ENCODE measurements at places on chromosomes 11 and 22. TPM values are rescaled to one million over a fixed set of nuclear protein-coding genes. Genes with fewer than 3 reads are reported as not detected.

Gene HEPHL1
- total RNA-seq, result 1.7 TPM

- H3K36me3 ChIP-seq, result no peaks in the 10 kb centered on the region
- H3K4me3 ChIP-seq, result no peak overlapping the region
- no peak for DNase-seq
- H3K27me3 ChIP-seq, result no peaks in the 10 kb centered on the region
- peaks cover 9% of the 10 kb centered on the region for H3K4me1 ChIP-seq
- H3K27ac ChIP-seq, result no peak overlapping the region
Measured at GRCh38 chr11:68865241-68865640, 23.5 kb upstream of the CPT1A start.

Gene NLRP14
- total RNA-seq, result not detected

DNA sequence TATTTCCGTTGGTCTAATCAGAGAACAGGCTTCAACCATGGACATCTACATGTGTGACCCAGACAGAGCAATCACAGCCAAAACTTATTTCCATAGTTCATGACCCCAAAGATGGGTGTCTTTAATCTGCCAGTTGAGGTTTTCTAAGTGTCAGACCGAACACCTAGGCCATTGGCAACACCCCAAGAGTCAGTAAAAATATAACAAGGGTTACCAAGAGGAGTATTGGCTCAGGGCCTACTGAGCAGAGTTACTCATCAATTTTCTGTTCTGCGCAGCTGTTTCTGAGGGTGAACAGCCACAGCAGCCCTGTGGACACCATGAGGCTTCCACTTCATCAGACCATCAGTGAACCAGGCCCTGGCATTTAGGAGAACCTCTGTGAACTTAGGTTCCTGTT, 18.8 kb downstream of the GUCD1 start:
- no peak overlapping the region for H3K27ac ChIP-seq
- no peaks in the 10 kb centered on the region for H3K27me3 ChIP-seq
- no peak for DNase-seq
- no peaks in the 10 kb centered on the region for H3K4me1 ChIP-seq
- H3K36me3 ChIP-seq, result no peaks in the 10 kb centered on the region
- no peak overlapping the region for H3K4me3 ChIP-seq

DNA sequence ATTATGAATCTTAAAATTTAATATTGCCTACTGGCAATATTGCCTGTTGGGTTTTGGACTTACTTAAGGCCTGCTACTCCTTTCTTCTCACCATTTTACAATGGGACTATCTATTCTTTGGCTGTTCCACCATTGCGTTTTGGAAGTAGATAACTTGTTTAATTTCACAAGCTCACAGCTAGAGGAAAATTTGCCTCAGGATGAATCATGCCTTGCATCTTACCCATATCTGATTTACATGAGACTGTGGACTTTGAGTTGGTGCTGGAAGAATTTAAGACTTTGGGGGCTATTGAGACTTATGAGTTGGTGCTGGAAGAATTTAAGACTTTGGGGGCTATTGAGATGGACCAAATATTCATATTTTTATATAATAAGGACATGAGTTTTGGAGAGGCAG, 662.6 kb downstream of the METTL15 start:
- H3K4me1 ChIP-seq, result no peaks in the 10 kb centered on the region
- H3K36me3 ChIP-seq, result no peaks in the 10 kb centered on the region
- H3K4me3 ChIP-seq, result no peak overlapping the region

DNA sequence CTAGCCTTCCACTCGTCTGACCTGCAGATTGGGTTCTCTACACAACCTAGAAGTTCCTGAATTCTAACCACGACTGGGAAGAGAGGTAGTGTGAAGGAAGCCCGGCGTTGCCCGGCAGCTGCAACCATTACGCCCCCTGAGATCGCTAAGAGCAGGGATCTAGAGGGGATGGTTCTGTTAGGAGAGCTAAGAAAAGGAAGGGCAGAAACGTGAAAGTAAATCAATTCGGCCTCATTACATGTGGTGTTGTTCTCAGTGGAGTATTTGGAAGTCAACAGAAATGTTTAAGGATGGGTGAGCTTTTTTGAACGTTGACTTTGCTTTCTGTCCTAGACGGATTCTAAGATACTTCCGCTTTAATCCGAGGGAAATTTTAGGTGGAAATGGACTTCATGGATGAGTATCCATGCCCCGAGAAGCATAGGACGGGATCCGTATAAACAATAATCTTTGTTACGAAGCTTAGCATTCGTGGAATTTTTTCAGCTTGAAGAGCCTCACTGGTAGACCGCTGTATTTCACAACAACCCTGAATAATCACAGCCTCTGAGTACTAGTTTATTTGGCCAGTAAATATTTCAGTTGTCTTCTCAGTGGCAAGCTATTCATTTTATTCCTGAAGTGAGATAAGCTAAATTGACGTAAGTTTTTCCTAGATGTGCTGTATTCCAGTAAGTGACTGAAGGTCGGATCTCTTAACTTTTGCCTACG, 629 bp downstream of the ATP5MG start:
- H3K27me3 ChIP-seq, result no peaks in the 10 kb centered on the region
- peak overlapping the region; percentile 83 for H3K27ac ChIP-seq
- no peak for DNase-seq
- H3K4me3 ChIP-seq, result peak overlapping the region; percentile 100

DNA sequence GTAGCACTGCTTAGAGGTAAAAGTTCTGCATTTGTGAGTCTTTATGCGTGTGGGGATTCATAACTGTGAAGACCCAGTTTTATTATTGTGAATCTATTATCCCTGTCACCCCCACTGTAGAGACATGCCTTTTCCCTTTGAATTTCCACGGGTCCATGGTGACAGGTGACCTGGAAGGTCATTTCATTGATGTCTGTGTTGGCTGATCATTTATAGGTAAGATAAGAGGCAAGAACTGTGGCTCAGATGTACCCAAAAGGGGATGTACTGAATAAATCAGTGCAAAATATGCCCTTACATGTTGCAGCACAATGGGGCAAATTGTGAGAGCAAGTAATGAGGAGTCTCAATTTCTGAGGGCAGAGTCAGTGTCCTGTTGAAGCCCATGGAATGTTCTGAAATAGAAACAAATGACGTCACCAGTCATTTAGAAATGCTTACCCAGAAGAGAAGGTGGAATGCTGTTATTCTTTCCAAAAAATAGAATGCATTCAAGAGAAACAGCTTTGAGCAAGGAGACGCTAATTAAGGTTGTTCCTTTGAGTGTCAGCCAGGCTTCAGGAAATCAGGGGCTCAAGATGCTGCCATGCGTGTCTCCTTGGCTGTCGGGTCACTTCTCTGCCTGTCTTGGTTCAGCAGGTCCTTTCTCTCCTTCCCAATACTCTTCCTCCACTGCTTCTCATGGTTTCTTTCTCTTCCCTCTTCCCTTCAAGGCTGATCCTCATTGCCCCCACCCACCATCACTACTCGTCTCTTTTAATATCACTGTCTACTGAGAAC, 118.7 kb upstream of the E2F8 start:
- no peaks in the 10 kb centered on the region for H3K4me1 ChIP-seq
- no peak overlapping the region for H3K4me3 ChIP-seq
- H3K27ac ChIP-seq, result no peak overlapping the region
- H3K27me3 ChIP-seq, result no peaks in the 10 kb centered on the region
- no peak for DNase-seq

- no peak for DNase-seq
- H3K36me3 ChIP-seq, result no peaks in the 10 kb centered on the region
- no peaks in the 10 kb centered on the region for H3K27me3 ChIP-seq
- H3K4me3 ChIP-seq, result no peak overlapping the region
Measured at GRCh38 chr11:34044664-34045485, 6.7 kb upstream of the CAPRIN1 start.

Gene SLC5A4
- 2.2 TPM for total RNA-seq

DNA sequence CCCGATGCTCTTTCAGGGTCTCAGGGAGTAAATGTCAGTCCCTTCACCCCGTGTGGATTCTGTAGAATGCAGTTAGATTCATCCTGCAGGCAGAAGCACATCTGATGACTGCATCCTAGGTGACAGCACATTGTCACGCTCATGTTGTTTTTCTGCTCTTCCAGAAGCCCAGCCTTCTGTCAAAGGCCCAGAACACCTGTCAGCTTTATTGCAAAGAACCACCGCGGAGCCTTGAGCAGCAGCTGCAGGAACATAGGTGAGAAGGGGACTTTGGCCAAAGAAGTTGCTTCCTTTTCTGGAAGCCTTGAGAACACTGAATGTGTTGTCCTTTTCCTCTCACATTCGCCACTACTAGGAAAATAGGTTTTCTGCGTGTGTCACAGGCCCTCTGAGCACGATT, 43.7 kb downstream of the PPP2R1B start:
- no peak for DNase-seq
- no peaks in the 10 kb centered on the region for H3K27me3 ChIP-seq
- peaks cover 15% of the 10 kb centered on the region for H3K4me1 ChIP-seq
- no peak overlapping the region for H3K4me3 ChIP-seq

Gene KDM4D
- total RNA-seq, result 0.25 TPM

DNA sequence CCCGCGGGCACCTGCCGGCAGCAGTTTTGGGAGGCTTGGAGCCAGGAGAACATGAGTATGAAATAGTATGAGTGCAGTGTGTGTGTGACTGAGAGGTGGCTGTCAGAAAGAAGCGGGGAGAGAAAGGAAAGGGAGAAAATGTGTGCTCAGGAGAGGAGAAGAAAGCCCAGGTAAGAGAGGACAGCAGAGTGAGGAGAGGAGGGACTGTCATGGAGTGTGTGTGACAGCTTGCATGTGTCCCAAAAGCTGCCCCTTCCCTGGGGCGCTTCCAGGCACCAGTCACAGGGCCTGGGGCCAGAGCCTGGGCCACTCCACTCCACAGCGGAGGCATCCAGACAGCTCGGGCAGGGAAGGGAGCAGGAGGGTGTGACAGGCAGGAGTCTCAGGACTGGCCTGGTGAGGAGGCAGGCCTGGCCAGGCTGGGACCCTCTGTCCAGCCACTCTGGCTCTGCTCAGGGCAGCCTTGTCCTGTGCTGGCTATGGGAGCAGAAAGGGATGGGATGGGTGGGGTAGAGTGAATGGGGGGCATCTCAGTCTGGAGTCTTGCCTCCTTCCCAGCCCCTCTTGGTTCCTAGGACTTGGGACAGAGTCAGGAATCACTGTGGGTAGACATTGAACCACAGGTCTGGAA, 949 bp downstream of the MMP11 start:
- H3K27me3 ChIP-seq, result no peaks in the 10 kb centered on the region
- H3K36me3 ChIP-seq, result no peaks in the 10 kb centered on the region
- H3K27ac ChIP-seq, result peak overlapping the region; percentile 40
- H3K4me1 ChIP-seq, result peaks cover 48% of the 10 kb centered on the region
- DNase-seq, result no peak

- H3K27ac ChIP-seq, result no peak overlapping the region
- no peak for DNase-seq
- H3K4me3 ChIP-seq, result no peak overlapping the region
- H3K4me1 ChIP-seq, result no peaks in the 10 kb centered on the region
- H3K27me3 ChIP-seq, result no peaks in the 10 kb centered on the region
- no peaks in the 10 kb centered on the region for H3K36me3 ChIP-seq
Measured at GRCh38 chr11:103340956-103341355, 231.7 kb downstream of the DYNC2H1 start.

DNA sequence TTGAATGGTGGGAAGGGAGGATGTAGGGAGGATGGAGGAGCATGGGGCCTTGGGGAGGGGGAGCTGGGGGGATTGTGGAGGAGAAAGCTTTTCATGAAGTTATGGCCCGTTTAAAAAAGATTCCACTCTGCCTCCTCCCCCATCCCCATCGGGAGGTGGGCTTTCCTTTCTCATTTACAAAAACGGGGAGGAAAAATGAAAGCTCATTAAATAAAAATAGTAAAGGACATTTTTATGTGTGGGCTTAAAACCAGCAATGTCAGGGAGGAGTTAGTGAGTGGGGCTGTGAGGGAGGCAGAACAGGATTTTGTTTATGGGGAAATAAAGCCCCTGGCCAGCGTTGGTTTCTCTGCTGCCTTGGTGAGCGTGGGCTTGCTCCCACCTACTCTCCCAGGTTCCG, 83.2 kb downstream of the ZBTB16 start:
- no peaks in the 10 kb centered on the region for H3K27me3 ChIP-seq
- no peak overlapping the region for H3K4me3 ChIP-seq
- peaks cover 95% of the 10 kb centered on the region for H3K4me1 ChIP-seq
- DNase-seq, result no peak

DNA sequence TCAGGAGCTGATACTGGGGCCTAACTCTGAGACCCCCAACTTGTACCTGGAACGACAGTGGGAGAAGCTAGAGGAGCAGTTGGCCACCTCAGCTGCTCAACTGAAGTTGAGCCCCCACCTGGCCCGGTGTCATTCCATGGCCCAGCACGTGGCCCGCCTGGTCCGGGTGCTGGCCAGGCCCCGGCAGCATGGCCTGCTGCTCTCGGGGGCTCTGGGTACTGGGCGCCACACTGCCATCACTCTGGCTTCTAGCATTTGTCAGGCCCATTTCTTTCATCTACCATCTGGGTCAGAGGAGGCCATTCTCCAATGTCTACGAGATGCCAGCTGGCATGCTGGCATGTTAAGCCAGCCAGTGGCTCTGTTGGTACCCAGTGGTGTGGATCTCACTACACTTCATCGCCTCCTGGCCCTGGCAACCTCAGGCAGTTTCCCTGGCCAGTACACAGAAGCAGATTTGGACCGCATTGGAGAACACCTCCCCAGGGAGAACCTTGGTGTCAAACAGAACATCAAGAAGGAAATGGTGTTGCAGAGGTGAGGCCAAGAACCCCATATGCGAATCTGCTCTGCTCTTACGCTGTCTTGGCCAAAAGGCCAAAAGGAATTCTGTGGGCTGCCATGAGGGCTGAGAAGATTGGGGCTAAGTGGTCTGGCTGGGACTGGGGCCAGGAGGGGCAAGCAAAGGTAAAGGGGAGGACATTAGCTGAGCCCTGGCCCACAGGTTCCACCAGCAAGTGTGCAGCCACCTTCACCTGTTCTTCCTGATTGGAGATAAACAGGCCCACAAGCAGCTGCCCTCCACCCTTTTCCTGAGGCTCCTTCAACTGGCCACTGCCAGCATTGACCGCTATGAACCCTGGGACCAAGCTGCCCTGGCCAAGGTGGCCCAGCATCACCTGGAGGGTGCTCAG, 45.4 kb downstream of the RRP8 start:
- no peaks in the 10 kb centered on the region for H3K36me3 ChIP-seq
- H3K4me1 ChIP-seq, result no peaks in the 10 kb centered on the region
- no peak for DNase-seq
- H3K4me3 ChIP-seq, result no peak overlapping the region
- no peak overlapping the region for H3K27ac ChIP-seq

GRCh38 chr22:23110190-23110921, 31.4 kb downstream of the RSPH14 start:
- no peak overlapping the region for H3K27ac ChIP-seq
- H3K4me1 ChIP-seq, result no peaks in the 10 kb centered on the region
- DNase-seq, result no peak
- H3K36me3 ChIP-seq, result no peaks in the 10 kb centered on the region
- no peaks in the 10 kb centered on the region for H3K27me3 ChIP-seq

Gene PGA5
- not detected for total RNA-seq

All from vagina (tissue), 2 donors.